CD8-positive, alpha-beta memory T cell (primary cell): ENCODE measurements at places on chromosomes 11 and 22.

DNA sequence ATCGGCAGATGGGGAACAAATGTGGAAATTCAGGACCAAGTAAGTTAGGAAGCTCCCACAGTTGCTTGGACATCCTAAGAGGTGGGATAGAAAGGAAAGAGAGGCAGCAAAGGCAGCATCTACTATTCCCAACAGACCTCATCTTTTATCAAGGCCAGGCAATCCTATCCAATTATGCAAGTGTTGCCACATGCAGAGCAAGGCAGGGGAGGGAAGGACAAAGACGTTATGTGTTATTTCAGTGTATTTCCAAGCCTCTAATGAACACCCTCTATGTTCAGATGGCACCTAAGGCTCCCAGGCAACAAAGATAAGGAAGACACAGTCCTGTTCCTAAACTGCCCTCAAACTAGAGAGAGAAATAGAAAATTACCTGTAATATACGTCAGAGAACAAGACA lies 9.2 kb downstream of the TIGD3 start:
- DNase-seq, result no peak

- no peak for DNase-seq
These were observed 1.8 kb upstream of the TMEM86A start for GRCh38 chr11:18696638-18697225.

- no peak for DNase-seq
These were observed 31.0 kb downstream of the SYT7 start for GRCh38 chr11:61549662-61550568.

- peak; percentile 52 for DNase-seq
These were observed 25.2 kb downstream of the FLRT1 start for GRCh38 chr11:64060861-64061444.

- no peak for DNase-seq
These were observed 29.4 kb downstream of the MPPED1 start for GRCh38 chr22:43441216-43441615.

DNA sequence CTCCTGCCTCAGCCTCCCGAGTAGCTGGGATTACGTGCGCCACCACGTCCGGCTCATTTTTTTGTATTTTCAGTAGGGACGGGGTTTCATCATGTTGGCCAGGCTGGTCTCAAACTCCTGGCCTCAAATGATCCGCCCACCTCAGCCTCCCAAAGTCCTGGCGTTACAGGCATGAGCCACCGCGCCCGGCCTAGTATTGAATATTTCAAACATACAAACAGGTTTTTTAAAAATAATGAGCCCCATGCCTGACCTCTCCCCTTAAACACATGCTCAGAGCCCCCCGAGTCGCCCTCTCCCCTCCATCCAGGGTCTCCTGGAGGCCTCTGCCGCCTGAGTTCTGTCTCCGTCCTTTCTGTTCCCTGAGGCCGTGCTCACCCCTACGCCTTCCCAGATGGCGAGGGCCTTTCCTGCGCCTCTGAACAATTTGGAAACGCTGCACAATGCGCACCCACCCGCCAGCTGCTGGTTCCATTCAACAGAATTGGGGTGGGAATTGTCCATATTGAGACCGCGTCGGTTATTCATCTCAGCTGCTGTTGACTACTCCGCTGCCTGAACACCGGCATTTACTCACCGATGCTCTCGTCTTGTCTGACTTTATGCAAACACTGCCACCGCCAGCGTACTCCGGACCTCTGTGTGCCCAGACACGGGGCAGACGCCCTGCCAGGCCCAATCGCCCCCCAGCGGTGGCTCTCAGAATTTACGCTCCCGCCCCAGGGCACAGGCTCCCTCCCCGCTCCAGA lies 13.6 kb upstream of the RNH1 start:
- no peak for DNase-seq

- DNase-seq, result no peak
These were observed 37.8 kb downstream of the SCGB1A1 start for GRCh38 chr11:62456630-62457029.

GRCh38 chr11:71568704-71569349 lies 3.5 kb downstream of the KRTAP5-10 start:
- DNase-seq, result no peak

DNA sequence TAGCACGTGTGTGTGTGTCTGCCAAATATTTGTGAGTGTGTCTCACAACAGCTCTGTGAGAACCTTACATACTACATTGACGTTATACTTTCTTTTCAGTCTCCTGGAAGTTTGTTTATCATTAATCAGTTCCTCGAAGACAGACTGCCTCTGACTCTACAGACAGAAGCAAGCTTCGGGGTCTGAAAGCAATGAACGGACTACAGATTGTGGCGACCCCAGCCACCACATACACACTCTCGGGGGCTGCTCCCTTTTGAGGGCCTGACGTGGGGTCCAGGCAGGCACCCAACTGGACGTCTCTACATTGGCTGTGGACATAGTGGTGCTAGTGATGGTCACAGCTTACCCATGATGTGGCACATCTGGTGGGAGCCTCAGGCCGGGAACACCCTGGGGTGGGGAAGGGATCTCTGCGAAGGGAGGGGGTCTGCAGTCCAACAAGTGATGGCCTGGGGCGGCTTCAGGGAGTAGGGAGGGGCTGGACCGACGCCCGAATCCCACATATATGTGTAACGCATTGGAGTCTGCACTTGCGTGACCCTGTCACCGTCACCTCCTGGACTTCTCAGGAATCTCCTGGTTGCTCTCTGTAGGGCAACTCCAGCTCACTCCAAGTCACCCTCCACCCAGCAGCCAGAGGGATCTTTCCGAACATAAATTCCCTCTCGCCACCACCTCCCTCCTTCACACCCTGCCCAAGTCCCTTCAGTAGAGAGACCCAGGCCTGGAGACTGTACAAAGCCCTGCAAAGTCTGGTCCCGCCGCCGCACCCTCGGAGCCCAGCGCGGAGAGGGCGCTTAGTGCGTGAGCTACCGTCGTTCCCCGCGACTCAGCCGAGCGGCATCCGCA lies 30.4 kb upstream of the TRIM29 start:
- no peak for DNase-seq

DNA sequence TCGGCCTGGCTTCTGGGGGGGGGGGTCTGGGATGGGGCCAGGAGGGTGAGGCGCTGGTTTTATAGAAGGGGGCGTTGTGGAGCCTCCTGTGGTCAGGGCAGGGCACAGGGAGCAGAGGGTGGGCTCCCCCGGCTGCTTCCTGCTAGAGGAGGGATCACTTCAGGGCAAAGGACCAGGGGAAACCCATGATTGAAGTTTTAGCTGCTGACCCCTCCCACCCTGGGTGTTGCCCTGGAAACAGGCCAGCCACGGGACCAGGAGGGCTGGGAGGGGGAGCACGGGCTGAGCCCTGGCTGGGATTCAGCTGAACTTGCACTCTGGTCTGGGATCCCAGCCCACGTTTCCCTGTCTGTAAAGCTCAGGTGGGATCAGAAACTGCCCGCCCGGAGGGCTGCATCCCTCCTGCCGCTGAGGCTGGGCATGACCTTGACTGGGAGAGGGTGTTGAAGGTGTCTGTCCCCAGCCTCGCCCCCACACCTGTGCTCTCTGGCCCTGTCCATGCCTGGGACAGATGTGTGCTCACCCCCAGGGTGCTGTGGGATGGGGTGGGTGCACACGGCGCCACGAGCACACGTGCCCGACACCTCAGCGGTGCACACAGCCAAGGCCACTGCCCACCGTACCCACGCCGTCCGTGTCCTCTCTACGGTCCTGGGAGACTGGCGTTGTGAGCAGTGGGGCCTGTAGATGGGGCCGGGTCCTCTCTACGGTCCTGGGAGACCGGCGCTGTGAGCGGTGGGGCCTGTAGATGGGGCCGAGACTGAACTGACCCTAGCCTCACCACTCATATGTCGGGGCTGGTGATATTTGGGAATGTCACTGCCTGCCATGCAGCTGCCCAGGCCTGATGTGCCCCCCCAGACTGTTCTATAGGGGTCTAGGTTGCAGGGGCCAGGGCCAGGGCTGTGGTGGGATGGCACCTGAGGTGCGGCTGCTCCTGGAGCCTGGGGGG lies 2.3 kb downstream of the TSPAN4 start:
- DNase-seq, result no peak

DNA sequence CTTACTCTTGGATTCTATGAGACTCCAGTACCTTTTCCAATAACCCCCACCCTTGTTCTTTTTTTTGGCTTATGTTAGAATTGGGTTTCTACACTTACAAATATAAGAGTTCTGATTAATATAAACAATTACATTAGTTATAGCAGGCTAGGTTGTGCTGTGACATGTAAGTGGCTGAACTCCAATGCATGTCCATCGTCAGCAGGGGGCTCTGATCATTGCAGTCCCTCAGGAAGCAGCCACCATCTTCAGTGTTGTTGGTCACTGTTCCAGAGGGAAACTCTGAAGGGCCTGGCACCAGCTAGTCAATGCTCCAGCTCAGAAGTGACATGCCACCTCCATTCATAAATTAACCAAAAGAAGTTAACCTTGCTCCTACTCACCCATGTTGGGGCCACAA lies 5.6 kb downstream of the LIPT2 start:
- DNase-seq, result no peak

- no peak for DNase-seq
These were observed 33.7 kb upstream of the APOBEC3A start for GRCh38 chr22:38923463-38924346.

- no peak for DNase-seq
These were observed 136.0 kb downstream of the FEZ1 start for GRCh38 chr11:125360066-125360465.
